ENCODE measurements at places on chromosomes 16 and 17. TPM values are rescaled to one million over a fixed set of nuclear protein-coding genes. Genes with fewer than 3 reads are reported as not detected.

- DNase-seq, result no peak
Observed at GRCh38 chr17:36657390-36657762, 56.0 kb downstream of the MRM1 start.

DNA sequence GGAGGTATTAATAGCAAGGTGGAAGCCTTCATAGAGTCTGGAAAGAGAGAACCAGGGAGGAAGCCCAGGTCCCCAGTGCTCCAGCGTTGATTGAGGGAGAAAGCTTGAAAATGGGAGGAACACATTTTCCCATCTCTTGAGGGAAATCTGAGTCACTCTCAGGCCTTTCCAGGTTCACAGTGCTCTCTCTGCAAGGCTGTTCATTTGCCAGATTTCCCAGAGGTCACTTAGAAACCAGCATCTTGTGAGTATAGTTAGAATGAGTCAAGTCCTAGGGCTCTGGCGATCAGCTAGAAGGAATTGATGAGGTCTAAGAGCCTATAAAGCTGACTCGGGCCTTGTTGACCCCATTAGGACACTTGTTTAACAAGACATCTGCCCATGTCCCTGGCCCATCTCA is 17.7 kb upstream of the ZNF594 start:
- DNase-seq, result no peak

Gene TERF2IP
- 104 TPM for total RNA-seq

- DNase-seq, result no peak
Observed at GRCh38 chr16:8864480-8865110, 4.2 kb downstream of the CARHSP1 start.

DNA sequence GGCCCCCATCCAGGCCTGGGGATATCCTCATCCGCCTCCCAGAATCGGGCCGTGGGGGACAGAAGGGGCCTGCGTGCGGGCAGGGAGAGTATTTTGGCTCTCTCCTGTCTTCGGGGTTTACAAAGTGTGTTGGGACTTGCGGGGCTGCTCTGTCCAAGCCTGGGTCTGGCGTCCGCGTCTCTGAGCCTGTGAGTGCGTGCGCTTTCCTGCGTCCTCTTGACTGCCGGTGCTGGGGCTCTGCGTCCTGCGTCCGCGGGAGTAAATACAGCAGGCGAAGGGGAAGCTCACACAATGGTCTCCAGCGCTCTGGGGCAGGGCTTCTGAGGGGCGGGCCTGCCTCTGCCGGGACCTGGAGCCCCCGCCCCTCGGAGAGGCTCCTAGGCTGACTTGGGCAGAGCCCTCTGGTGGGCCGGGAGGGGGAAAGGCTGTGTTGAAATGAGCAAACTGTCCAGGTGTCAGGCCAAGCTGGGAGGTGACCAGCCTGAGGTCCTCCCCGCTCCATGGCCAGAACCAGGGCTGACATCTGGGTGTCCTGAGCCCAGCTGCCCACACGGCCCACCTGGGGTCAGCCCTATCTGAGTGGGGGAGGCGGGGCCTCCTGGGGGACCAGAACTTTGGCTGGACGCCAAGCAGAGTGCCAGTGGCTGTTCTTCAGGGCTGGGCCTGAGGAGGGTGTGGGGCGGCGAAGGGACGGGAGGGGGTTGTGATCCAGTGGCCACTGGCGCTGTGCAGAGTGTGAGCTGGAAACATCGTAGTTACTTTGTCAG is 233.6 kb downstream of the SEC14L1 start:
- peak; percentile 55 for DNase-seq

Gene MYH1
- not detected for total RNA-seq

Gene CDH1
- total RNA-seq, result not detected

- DNase-seq, result no peak
Observed at GRCh38 chr17:16117149-16117548, 98.2 kb downstream of the NCOR1 start.

Gene TOX3
- not detected for total RNA-seq

DNA sequence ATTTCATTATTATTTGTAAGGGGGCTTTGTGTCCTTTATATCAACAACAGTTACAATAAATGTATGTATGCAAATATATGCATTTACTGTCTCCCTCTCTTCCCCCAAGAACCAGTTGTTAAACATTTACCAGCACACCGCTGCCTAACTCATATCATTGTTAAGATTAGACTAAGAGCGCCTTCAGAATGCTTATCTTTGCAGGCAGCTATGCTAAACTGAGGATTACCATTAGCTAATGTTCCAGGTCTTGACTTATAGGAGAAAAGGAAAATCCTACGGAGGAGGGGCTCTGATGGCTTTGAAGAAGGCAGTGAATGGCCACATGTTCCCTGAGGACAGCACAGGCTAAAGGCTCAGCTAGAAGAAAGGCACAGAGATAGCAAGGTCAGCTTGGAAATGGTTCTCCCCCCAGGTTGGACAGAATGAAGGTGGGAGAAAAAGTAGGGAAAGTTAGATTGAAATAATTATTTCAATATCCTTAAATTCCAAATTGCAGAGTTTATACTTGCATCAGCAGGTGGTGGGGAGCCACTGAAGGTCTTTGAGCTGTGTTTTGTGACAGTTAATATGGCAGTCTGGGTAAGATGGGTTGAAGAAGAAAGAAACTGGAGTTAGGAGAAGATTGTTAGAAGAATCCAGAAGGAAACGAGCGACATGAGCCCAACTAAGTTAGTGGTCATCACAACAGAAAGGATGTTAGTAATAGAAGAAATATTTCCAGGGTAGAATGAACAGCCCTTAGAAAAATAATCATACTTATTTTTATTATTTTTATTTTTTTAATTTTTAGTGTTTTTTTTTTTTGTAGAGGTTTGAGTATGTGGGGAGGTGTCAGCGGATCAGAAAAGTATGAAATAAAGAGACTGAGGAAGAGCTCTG is 87.0 kb upstream of the MAF start:
- no peak for DNase-seq

All from natural killer cell (primary cell).